ENCODE measurements at places on chromosomes 2 and 18. TPM values are rescaled to one million over a fixed set of nuclear protein-coding genes. Genes with fewer than 3 reads are reported as not detected.

- no peaks in the 10 kb centered on the region for H3K27me3 ChIP-seq
- no peak overlapping the region for H3K27ac ChIP-seq
- no peaks in the 10 kb centered on the region for H3K36me3 ChIP-seq
- H3K4me1 ChIP-seq, result no peaks in the 10 kb centered on the region
- DNase-seq, result no peak
- no peak overlapping the region for H3K4me3 ChIP-seq
Observed at GRCh38 chr2:203077451-203077850, 62.8 kb downstream of the NBEAL1 start.

DNA sequence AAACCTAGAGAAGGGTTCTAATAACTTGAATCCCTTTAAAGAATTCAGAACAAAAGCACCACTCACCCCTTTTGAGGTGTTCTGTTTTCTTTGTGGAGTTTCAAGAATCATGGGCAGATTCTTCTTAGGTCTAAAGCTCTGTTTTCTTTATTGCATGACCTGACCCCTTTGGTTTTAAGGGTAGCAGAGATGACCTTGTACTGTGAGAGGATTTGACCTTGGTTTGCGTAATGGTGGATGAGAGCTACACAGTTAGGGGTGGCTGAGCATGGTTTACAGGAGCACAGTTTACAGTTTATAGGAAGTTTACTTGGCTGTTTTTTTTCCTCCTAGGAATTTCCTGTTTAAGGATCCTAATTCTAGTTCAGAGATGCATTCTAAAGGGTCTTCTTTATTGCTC, 1095.6 kb upstream of the NRXN1 start:
- no peaks in the 10 kb centered on the region for H3K36me3 ChIP-seq
- H3K27me3 ChIP-seq, result no peaks in the 10 kb centered on the region
- DNase-seq, result no peak
- no peaks in the 10 kb centered on the region for H3K4me1 ChIP-seq
- no peak overlapping the region for H3K27ac ChIP-seq

DNA sequence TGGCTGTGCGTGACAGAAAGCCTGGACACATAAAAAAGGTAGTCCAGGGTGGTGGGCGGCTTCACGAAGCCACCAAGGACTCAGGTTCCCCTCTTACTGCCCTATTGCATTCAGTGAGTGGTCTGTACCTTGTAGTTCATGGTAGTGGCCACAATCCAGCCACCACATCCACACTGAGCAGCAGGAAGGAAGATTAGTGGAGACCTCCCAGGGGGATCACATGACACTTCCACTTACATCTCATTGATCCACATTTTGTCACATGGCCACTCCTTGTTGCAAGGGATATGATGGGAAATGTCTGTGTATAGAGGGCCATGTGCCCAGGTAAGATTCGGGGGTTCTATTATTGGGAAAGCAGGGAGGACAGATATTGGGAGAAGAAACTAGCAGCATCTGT, 13.7 kb downstream of the IL1R2 start:
- no peak overlapping the region for H3K4me3 ChIP-seq
- H3K27me3 ChIP-seq, result no peaks in the 10 kb centered on the region
- H3K36me3 ChIP-seq, result no peaks in the 10 kb centered on the region
- no peaks in the 10 kb centered on the region for H3K4me1 ChIP-seq
- H3K27ac ChIP-seq, result no peak overlapping the region

GRCh38 chr2:197309691-197310231, 819 bp downstream of the ANKRD44 start:
- peak overlapping the region; percentile 47 for H3K27ac ChIP-seq
- H3K4me1 ChIP-seq, result no peaks in the 10 kb centered on the region
- DNase-seq, result peak; percentile 39
- H3K36me3 ChIP-seq, result no peaks in the 10 kb centered on the region
- peak overlapping the region; percentile 59 for H3K4me3 ChIP-seq
- H3K27me3 ChIP-seq, result no peaks in the 10 kb centered on the region

DNA sequence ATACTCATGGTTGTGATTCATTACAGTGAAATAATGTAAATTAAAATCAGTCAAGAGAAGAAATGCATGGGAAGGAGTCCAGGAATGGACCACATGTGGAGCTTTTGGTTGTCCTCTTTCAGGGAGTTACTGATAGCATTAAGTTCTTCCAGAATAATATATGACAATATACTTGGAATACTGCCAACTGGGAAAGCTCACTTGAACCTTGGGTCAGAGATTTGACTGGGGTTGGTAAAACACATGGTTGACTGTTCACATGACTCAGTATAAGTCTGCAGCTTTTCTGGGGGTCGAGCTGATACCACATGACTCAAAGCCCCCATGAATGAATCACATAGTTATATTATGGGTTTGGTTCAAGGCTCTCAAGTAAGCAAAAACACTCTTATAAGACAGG, 1109.0 kb upstream of the CHAC2 start:
- no peaks in the 10 kb centered on the region for H3K27me3 ChIP-seq
- no peaks in the 10 kb centered on the region for H3K4me1 ChIP-seq
- no peak for DNase-seq
- no peak overlapping the region for H3K27ac ChIP-seq

Gene IL1B
- 1.0 TPM for total RNA-seq

DNA sequence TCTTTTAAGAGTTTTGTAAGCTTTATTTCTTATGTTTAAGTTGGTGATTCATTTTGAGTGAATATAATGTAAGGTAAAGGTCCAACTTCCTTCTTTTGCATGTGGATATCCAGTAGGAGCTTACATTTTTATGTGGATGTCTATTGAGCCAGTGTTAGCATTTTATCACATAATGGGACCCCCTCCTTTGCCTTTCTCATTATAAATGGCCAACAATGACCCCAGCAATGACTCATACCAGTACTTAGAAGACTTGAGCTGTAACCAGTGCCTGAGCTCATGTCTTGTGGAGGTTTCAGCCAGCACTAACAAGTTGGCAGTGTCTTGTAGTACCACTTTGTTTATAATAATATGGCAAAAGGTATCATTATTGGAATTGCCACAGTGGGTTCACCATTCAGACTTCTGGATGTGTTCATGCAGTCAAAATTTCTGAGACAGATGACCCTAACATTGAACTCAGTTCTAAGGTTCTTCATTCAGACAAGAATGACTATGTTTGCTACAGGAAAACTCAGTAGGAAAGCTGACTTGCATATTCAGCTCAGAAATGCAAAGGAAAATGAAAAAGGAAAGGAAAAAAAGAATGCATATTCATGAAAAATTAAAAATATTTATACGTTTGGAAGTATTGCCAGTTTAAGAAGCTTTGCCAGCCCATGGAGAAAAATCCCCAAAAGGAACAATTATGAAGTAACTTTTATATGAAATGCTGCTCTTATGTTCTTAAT, 41.0 kb downstream of the CDKL4 start:
- no peak overlapping the region for H3K27ac ChIP-seq
- H3K4me3 ChIP-seq, result no peak overlapping the region
- no peaks in the 10 kb centered on the region for H3K36me3 ChIP-seq

Gene ALPP
- total RNA-seq, result not detected

GRCh38 chr2:99238599-99238998, 16.9 kb downstream of the LYG2 start:
- no peaks in the 10 kb centered on the region for H3K36me3 ChIP-seq
- DNase-seq, result no peak
- H3K27me3 ChIP-seq, result no peaks in the 10 kb centered on the region
- H3K4me1 ChIP-seq, result no peaks in the 10 kb centered on the region
- H3K4me3 ChIP-seq, result no peak overlapping the region

DNA sequence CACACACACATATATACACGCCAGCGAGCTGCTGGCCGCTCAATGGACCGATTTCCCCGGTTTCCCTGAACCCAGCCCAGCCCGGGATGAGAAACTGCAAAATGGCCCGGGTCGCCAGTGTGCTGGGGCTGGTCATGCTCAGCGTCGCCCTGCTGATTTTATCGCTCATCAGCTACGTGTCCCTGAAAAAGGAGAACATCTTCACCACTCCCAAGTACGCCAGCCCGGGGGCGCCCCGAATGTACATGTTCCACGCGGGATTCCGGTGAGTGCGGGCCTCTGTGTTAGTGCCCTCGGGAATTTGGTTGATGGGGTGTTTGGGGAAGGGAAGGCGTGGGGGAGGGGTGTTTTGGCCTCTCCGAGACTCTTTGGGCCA, 392 bp downstream of the ST8SIA3 start:
- no peaks in the 10 kb centered on the region for H3K36me3 ChIP-seq
- no peak overlapping the region for H3K4me3 ChIP-seq
- no peak overlapping the region for H3K27ac ChIP-seq
- H3K27me3 ChIP-seq, result no peaks in the 10 kb centered on the region
- no peak for DNase-seq
- H3K4me1 ChIP-seq, result no peaks in the 10 kb centered on the region

DNA sequence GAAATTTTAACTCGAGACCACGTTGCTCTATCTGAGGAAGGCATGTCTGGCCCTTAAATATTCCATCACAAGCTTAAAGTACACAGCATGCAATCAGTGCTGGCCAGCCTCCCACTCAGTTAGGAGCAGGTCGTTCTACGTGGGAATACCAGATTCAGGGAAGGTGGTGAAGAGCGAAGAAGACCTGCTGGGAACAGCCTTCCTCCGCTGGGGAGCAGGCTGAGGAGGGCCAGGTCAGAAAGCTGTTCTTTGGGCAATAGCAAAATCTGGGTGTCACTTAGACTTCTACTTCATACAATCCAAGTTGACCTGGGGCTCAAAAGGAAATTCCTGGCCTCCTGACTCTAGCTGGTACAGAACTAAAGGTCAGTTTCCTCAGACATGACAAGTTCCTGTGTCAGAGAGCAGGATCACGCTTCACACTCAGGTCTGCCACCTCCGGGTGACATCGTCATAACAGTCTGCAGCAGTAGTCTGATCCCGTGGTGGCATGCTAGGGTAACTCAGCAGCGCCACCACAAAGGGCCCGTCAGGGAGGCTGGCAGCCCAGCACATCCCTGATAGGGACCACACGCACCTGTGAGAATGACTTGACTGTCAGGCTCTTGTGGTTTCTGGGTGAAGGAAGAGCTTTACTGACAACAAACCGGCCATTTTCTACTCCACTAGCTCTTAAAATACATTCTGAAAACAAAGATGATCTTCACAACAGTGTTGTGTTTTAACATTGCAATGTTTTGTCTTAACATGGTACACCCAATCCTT, 35.2 kb upstream of the NAPG start:
- no peak overlapping the region for H3K4me3 ChIP-seq
- H3K27ac ChIP-seq, result no peak overlapping the region
- no peaks in the 10 kb centered on the region for H3K27me3 ChIP-seq
- H3K36me3 ChIP-seq, result no peaks in the 10 kb centered on the region
- DNase-seq, result no peak
- no peaks in the 10 kb centered on the region for H3K4me1 ChIP-seq

GRCh38 chr2:238551091-238551490, 124.4 kb downstream of the ASB1 start:
- no peak for DNase-seq
- H3K27ac ChIP-seq, result no peak overlapping the region
- H3K4me1 ChIP-seq, result no peaks in the 10 kb centered on the region
- no peaks in the 10 kb centered on the region for H3K27me3 ChIP-seq
- H3K4me3 ChIP-seq, result no peak overlapping the region

DNA sequence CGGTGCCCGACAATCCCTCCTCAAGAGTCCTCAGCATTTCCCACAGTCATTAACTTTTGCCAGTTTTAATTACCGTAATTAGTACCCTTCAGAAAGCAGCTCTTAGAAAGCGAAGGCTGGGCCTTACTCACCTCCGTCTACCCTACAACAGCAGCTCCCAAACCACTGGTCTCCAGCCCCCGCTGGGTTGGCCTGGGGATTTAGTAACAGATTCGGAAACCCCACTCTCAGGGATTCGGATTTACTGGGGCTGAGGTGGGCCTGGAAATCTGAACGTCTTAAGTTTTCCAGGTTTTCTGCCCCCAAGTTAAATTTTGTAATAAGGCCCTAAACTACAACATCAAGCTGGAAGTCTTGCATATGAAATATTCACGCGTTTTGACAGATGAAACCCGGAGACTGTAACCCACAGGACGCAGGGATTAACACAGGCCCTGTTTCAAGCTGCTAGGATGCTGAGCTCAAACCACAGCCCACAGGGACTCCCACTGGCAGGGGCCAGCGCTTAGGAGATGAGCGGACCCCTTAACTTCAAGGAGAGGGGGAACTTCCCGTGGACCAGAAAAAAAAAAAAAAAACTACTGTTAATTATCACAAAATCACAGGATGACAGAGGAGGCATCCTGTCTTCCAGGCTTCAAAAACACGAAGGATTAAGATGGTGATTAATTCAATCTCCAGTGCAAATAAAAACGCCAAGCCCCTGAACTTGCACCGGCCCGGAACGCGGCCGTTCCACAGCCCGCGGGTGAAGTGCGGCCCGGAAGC, 985 bp downstream of the ILKAP start:
- H3K27me3 ChIP-seq, result no peaks in the 10 kb centered on the region
- H3K4me1 ChIP-seq, result peaks cover 5% of the 10 kb centered on the region
- peak overlapping the region; percentile 92 for H3K27ac ChIP-seq

DNA sequence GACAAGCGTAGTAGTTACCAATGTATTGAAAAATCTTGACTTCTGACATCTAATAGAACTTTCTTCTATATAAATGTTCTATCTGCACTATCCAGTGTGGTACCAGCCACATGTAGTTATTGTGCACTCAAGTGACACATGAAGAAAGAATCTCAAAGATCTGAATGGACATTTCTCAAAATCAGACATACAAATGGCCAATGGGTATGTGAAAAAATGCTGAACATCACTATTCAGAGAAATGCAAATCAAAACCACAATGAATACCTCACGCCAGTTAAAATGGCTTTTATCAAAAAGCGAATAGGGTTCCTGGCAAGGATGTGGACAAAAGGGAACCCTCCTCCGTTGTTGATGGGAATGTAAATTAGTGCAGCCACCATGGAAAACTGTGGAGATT, 37.5 kb upstream of the SMCHD1 start:
- DNase-seq, result no peak
- H3K4me1 ChIP-seq, result no peaks in the 10 kb centered on the region
- no peaks in the 10 kb centered on the region for H3K36me3 ChIP-seq

Gene CDKL4
- not detected for total RNA-seq

- no peaks in the 10 kb centered on the region for H3K36me3 ChIP-seq
- no peaks in the 10 kb centered on the region for H3K4me1 ChIP-seq
Observed at GRCh38 chr2:110655701-110656100, 22.2 kb downstream of the BUB1 start.

DNA sequence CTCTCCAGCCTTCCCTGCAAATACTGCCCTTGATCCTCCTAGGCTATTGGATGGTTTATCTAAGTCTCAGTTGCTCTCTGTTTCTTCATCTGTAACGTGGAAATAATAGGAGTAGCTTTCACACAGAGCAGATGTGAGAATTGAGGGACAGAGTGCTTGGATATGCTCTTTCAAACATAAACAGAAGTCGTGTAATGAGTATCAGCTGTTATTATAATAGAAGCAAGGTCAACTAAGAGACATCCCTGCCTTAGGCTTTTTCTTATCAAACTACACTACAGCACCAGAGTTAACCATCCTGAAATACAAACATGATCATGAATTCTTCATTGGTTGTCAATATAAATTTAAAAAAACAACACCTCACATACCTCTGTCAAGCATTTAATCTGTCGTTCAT, 138.2 kb downstream of the DOK6 start:
- no peaks in the 10 kb centered on the region for H3K27me3 ChIP-seq
- no peak overlapping the region for H3K4me3 ChIP-seq
- no peak for DNase-seq
- H3K36me3 ChIP-seq, result no peaks in the 10 kb centered on the region

- DNase-seq, result no peak
- H3K4me3 ChIP-seq, result no peak overlapping the region
- no peaks in the 10 kb centered on the region for H3K27me3 ChIP-seq
- no peaks in the 10 kb centered on the region for H3K36me3 ChIP-seq
Observed at GRCh38 chr2:146917431-146918042, 927.3 kb upstream of the ACVR2A start.

- peaks cover 4% of the 10 kb centered on the region for H3K4me1 ChIP-seq
- no peak overlapping the region for H3K4me3 ChIP-seq
- no peaks in the 10 kb centered on the region for H3K36me3 ChIP-seq
- H3K27ac ChIP-seq, result no peak overlapping the region
Observed at GRCh38 chr2:100245681-100246080, 76.6 kb downstream of the LONRF2 start.

Measured in right lobe of liver (tissue), 6 donors.